Epithelial cell of umbilical artery (primary cell): ENCODE measurements at places on chromosomes 12 and 14. TPM values are rescaled to one million over a fixed set of nuclear protein-coding genes. Genes with fewer than 3 reads are reported as not detected.

The KRT4 gene
- total RNA-seq, result not detected in 2 replicates

The IGFBP6 gene
- total RNA-seq, result 8.4 and 13.1 TPM in 2 replicates

The PRH2 gene
- total RNA-seq, result not detected in 2 replicates

The TAS2R50 gene
- total RNA-seq, result 1.9 and 2.1 TPM in 2 replicates

The WSCD2 gene
- total RNA-seq, result not detected in 2 replicates

The AKAP6 gene
- total RNA-seq, result under 0.01 and 0.15 TPM in 2 replicates

The BHLHE41 gene
- total RNA-seq, result under 0.01 and 0.15 TPM in 2 replicates

The GDF3 gene
- 0.15 TPM in 1 of 2 replicates, not detected in the other for total RNA-seq

The KLHL33 gene
- not detected in 2 replicates for total RNA-seq

The TAS2R42 gene
- not detected in 2 replicates for total RNA-seq

The DNAI7 gene
- total RNA-seq, result not detected in 2 replicates

The LRRC10 gene
- not detected in 2 replicates for total RNA-seq

The LGMN gene
- total RNA-seq, result 71.4 and 95.2 TPM in 2 replicates

The FOXN4 gene
- not detected in 2 replicates for total RNA-seq

The PLEKHG7 gene
- total RNA-seq, result not detected in 2 replicates

The POLE gene
- total RNA-seq, result 14.3 and 21.1 TPM in 2 replicates

The SPATS2 gene
- total RNA-seq, result 46.8 and 48.0 TPM in 2 replicates
